ENCODE measurements at places on chromosomes 13 and 19.

DNA sequence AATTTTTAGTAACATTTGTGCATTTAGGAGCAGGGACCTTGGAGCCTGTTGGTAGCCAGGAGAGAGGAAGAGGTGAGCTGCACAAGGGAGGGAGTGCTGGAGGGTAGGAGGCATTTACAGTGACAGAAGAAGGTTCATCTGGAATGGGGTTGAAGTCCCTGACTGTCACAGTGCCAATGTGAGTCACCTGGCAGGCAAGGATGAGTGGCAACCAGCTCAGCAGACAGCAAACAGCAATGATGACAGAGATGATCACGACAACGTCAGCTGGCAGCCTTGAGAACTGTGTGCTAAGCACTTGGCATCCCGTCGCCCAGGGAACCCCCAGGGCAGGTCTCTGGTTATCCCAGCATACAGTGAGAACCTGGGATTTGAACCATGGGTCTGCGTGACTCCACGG, 2.6 kb downstream of the OR10H5 start:
- DNase-seq = no peak

DNA sequence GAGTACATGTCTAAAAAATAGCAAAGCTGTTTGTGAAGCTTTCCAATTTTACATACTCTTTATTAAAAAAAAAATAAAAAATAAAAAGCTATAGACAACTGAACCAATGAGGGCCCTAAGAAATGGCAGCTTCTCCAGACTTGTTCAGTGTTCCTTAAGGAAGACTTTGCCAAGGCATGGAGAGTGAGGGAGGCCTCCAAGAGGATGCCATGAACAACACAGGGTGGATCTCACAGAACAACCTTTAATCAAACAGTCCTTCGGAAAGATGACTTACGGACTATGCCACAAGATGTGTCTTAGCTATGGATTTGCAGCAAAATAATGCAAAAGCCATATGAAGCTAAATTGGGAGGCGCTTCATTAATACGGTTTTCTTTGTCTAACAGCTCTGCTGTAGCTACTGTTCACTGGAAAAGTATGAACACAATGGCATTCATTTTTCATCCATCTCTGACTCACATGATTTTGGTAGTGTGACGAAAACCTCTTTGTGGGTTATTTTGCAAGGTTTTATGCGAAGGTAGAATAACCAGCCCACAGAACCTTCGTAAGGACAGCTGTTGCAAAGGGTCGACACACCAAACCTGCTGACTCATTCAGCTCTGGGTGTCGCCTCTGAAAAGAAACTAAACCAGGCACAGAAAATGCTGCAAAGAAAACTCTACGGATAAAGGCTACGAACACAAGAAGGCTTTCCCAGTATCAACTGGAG, 27.7 kb downstream of the EFNB2 start:
- DNase-seq = no peak

DNA sequence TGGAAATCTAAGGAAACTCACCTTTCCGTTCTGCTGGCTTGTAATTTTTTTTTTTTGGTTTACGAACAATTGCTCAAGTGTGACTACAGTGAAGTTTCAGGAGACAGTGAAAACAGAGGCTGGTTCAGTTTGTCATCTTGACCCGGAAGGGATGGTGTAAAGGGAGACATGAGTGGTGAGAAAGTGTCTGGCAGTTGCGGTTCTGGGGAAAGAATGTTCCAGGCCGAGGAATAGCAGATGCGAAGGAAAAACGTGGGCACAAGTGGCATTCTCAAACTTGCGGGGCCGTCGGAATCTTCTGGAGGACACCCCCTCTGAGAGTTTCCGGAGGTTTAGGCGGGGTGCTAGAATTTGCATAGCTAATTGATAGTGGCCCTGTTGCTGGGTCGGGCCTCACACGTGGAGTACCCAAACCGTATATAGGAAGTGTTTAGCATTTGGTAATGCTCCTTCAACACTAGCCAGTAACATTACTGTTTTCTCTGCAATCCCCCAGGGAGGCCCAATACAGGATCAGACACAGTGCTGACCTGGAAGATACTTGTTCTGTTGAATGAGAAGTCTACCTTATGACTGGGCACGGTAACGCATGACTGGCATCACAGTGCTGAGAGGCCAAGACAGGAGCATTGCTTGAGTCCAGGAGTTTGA, 2.8 kb upstream of the TNFSF9 start:
- no peak for DNase-seq

DNA sequence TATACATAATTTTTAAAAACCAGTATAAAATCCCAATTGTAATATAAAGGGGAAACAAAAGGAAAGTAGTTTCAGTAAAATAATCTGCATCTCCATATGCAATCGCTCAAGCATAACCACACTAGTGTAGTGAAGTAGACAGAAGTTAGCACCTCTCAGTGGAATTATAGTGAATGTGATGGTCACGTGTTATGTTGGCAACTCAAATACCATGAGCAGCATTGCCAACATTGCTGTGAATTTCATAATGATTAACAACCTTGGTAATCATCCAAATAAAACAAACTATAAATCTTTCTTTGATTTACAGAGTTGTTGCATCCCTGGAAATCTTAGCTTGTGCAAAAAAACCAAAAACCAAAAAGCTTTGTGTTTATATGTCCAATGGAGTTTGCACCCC, 77.3 kb upstream of the SIAH3 start:
- no peak for DNase-seq

- DNase-seq = no peak
Measured at GRCh38 chr13:42656958-42657357, 83.0 kb downstream of the TNFSF11 start.

- DNase-seq = peak; percentile 91
Measured at GRCh38 chr19:45862564-45863334, at the start of gene SYMPK. Gene SYMPK, minus strand, starts transcription at chr19:45863147. Its CDS starts 8,652 bp downstream, at chr19:45854495.

DNA sequence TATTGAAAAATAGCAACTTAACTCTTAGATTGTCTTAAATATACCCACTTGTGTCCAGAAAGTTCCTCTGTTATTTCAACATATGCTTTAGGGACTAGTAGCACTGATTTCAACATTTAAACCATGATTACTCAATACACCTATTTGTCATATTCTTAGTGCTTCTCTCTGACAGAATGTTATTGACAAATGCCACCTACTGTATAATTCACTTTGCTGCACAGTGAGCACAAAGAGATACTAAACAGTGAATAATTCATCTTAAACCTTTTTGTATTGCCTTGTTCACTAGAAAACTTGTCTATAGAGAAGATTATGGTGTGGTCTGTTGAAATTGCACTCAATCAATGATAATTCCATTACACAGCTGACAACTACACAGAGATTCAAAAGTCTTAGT, 692.6 kb downstream of the PCDH17 start:
- no peak for DNase-seq

- no peak for DNase-seq
Measured at GRCh38 chr13:35881360-35881759, 249.8 kb downstream of the DCLK1 start.

- DNase-seq = no peak
Measured at GRCh38 chr13:28089065-28089464, 11.3 kb downstream of the FLT3 start.

- no peak for DNase-seq
Measured at GRCh38 chr13:40146611-40147117, 491.2 kb downstream of the COG6 start.

DNA sequence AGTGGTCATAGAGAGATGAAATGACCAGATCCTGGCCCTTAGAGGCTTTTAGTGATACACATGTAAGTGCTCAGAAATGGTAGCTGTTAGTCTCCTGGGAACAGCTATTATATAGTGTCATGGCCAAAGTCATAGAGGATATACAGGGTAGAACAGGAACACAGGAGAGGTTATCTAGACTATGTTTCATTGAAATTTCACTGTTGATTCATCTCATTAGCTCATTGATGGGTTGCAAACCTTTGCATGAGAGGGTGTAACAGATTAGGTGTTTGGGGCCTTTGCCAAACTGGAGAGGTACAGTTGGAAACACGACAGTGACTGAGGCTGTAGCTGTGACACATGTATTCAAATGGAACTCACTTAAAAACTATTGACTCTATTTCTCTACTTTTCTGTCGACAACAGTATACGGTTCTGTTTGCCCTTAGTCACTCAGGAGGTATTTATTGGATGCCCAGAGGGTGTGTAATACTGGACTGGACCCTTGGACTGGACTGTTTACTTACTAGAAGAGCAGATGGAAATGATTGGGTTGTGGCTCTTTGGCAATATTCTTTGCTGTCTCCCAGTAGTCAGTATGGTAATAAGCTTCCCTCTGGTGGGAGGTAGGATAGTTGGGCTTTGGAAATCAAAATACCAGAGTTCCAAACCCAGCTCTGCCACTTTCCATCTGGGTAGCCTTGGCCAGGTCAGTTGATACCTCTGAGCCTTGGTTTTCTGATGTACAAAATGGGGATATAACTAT, 29.8 kb downstream of the ARHGAP35 start:
- DNase-seq = no peak

DNA sequence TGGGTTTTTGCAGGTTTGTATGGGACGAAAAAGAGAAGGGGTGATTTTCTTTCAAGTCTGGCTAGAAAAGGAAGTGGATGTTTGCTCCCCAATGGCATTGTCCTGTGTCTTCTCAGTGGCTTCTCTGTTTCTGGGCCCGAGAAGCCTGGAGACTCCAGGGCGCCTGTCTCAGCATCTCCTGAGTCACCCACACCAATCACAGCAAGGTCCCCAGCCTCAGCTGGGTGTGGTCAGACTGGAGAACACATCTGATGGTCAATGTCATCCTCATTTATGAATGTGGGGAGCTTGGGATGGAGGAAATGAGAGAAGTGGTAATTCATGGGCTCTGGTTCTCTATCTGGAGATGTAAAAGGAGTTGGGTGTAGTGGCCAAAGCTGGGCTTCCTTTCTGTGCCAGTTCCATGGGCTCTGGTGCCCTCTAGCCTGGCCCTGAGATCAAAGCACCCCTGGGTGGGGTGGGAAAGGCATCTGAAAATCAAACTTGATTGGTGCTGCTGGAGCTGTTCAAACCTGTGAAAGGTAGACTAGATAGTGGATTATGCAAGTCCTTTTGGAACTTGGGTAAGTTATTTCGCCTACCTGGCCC, 13.4 kb downstream of the RASL11A start:
- DNase-seq = no peak

DNA sequence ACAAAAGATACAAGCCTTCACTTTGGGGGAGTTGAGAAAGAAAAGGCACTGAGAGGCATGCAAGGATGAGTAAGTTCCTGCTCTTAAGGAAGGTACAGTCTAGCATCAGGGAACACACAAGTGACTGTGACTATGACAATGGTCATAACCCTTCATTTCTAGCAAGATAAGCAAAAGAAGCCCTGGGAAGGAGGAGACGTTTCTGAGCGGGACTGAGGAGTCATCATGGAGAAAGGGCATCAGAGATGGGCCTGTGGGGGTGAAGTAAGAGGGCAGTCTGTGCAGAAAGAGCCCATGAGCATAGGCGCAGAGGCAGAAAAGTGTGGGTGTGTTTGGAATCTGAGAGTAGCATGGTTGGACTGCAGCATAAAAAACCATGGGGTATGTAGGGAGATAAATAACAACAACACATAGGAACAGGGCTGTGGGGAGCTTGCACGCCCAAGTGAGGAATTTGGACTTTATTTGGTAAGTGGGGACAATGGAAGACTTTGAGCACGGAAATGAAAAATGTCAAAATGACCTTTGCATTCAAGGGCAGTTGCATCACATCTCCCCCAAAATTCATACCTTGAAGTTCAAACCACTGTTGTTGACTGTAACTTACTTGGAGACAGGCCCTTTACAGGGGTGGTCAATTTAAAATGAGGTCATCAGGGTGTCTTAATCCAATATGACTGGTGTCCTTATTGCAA, 86.7 kb downstream of the MBNL2 start:
- DNase-seq = no peak

GRCh38 chr19:7188698-7189629, 105.2 kb downstream of the INSR start:
- no peak for DNase-seq

GRCh38 chr19:23542562-23542961, 144.4 kb downstream of the ZNF675 start:
- DNase-seq = no peak

DNA sequence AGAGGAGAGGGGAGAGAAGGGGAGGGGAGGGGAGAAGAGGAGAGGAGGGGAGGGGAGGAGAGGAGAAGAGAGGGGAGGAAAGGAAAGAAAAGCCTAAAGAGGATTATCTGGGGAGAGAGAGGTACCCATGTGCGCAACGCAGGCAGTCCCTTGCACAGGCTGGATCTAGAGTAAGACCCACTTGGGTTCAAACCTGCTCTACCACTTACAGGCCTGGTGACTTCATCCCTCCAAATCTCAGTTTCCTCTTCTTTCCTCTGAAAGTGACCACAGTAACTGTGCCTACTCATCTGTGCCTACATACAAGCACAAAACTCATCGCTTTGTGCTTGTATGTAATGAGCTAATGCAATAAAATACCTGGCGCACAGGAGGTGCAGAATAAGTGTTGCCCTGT, 732 bp upstream of the MAP1S start:
- no peak for DNase-seq

GRCh38 chr13:108561149-108561548, 68.3 kb upstream of the MYO16 start:
- no peak for DNase-seq

- no peak for DNase-seq
Measured at GRCh38 chr13:72804301-72804700, 22.4 kb downstream of the PIBF1 start.

GRCh38 chr13:27295096-27295495, 24.5 kb downstream of the RASL11A start:
- DNase-seq = no peak

DNA sequence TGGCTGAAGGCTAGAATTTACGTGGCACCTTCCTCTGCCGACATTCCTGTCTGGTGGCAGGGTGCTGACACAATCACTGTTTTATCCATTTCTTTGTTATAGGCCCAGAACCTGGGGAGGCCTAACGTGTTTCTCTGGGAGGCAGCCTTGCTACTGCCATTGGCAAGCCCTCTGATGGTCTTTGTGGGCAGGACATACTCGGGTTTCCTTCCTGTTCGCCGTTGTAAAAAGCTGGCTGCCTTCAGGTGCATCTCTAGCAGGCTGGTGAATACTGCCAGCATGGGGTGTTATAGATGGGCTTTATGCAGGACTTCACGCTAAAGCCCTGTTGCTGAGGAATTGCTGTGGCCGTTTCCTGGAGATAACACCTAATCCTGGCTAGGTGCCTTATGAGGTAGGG, 28.1 kb downstream of the B3GLCT start:
- DNase-seq = no peak

GRCh38 chr13:99501848-99502301, 603 bp downstream of the TM9SF2 start:
- DNase-seq = no peak

DNA sequence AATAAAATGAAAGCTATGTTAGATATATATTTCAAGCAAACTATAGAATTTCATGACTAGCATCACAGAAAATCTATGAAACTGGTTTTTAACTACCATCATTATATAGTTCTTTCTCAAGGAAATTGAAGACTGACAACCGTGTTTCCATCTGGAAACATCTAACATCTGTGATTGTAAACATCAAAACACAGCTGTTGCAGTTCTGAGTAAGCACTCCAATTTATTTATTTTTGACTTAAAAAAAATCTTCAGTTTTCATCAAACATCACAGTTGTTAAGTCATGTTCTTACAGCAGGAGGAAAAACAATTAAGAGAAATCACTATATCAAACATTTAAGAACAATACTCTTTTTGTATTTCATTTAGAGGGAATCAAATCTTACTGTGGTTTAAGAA, 1653.0 kb upstream of the MIR17HG start:
- no peak for DNase-seq
